ENCODE measurements at places on chromosomes 5 and 9. TPM values are rescaled to one million over a fixed set of nuclear protein-coding genes. Genes with fewer than 3 reads are reported as not detected.
A peak's percentile ranks its signal among the peaks of the same experiment; 100 is the strongest.

DNA sequence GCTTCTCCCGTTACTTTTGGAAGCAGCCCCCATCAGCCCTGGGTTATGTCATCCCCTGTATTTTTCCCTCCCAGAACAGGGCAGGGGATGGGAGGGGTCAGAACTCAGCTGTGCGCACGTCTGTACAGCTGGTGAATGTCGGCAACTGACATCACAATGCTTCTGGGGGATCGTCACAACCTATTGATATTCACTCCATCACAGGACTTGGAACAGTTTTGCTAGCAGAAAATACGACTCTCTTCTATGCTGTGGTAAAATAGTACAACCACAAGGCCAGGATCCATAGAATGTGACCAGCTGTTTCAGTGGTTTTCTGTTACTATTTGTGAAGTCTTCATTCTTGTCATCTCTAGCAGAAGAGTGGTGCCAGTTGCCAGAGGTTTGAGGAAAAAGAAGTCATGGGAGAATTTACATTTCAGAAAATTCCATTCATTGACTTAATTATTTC lies 77.1 kb upstream of the KLF4 start:
- DNase-seq = no peak

DNA sequence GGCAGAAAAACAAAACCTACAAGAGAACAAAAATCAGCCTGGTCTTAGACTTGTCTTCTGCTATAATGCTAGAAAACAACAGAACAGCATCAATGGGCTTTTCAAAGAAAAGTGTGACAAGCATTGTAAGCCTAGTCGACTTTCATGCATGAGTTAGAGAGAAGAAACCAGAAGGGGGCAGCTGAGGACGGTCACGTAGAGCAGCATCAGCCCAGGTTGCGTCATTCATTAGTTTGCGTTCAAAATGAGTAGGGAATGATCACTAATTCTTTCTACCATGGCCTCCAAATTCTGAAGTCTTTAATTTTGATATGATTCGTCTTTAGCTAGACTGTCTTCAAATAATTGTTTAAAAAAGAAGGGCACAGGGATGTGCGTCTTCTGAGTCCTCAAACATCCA lies 4.7 kb upstream of the ISCA1 start:
- DNase-seq = no peak

- DNase-seq = no peak
Observed at GRCh38 chr5:35899800-35900199, 38.6 kb downstream of the CAPSL start.

GRCh38 chr5:98783051-98783649 lies 9.7 kb downstream of the RGMB start:
- no peak for DNase-seq

DNA sequence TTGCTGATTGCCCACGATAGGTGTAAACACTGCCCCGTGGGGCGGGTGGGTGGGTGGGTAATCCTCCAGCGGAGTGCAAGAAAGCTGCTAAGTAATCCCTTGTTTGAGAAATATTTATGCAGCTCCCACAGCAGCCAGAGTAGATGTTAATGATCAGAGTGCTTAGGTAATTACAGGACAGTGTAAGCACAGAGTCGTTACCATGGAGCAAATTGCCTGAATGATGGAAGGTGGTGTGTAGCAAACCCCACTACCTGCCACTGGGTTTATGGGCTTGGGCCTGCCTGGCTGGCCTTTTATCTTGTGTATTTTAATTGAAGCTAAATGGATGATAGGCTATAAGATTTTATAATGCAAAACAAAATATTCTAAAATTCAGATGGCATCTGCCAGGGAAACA lies 110.0 kb downstream of the COL5A1 start:
- no peak for DNase-seq

GRCh38 chr5:150301901-150302300 lies 804 bp downstream of the ARSI start:
- no peak for DNase-seq

GRCh38 chr5:102856389-102856777 lies 101.3 kb downstream of the PAM start:
- DNase-seq = no peak

DNA sequence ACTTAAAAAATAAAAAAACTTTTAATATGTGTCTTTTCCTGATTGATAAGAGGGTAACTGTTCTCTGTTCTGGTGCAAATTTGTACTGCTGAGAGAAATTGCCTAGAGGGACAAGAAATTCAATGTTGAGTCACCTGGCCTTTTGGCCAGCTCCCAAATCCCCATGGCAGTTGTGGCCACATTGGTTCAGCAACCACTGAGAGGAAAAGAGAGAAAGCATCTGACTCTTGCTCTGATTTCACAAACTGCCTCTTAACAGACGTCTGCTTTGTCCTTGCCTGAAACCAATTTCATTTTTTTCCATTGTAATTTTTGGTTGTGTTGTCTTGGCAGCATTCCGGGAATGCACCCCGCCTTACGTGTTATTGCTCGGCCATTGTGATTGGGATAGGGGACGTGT lies 42.4 kb downstream of the NTRK2 start:
- no peak for DNase-seq

DNA sequence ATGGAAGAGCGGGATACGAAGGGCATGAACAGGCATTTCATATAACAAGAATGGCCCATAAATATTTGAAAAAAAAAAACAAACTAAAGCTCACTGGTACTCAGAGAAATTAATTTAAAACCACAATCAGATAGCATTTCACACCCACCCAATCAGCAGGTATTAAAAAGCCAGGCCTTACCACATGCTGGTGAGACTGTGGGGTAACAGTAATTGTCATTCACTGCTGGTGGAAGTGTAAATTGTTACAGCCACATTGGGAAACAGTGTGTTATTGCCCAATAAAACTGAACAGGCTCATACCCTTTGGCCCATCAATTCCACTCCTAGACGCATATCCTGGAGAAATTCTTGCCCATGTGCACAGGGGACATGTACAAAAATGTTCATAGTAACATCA lies 66.0 kb downstream of the PLAC8L1 start:
- no peak for DNase-seq

GRCh38 chr5:149018909-149019443 lies 43.9 kb downstream of the SH3TC2 start:
- DNase-seq = no peak

Gene SLCO4C1
- total RNA-seq = 0.90 TPM

Gene PCA3
- total RNA-seq = not detected

- no peak for DNase-seq
Observed at GRCh38 chr5:39661026-39661779, 236.4 kb upstream of the DAB2 start.

DNA sequence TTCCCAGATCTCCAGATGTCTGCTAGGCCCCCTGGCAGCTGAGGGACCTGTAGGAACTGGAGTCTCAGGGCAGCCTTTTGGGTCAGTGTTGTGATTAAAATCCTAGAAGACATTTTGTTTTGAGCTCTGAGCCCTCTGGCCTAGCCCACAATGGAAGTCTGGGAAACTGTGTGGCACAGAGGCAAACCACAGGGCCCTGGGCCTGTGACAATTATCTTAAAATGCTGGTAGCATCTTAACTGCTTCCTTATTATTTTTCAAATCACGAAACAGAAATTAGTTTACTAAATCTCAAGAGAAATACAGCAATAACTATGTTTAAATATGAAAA lies 125.5 kb downstream of the STARD4 start:
- DNase-seq = no peak

DNA sequence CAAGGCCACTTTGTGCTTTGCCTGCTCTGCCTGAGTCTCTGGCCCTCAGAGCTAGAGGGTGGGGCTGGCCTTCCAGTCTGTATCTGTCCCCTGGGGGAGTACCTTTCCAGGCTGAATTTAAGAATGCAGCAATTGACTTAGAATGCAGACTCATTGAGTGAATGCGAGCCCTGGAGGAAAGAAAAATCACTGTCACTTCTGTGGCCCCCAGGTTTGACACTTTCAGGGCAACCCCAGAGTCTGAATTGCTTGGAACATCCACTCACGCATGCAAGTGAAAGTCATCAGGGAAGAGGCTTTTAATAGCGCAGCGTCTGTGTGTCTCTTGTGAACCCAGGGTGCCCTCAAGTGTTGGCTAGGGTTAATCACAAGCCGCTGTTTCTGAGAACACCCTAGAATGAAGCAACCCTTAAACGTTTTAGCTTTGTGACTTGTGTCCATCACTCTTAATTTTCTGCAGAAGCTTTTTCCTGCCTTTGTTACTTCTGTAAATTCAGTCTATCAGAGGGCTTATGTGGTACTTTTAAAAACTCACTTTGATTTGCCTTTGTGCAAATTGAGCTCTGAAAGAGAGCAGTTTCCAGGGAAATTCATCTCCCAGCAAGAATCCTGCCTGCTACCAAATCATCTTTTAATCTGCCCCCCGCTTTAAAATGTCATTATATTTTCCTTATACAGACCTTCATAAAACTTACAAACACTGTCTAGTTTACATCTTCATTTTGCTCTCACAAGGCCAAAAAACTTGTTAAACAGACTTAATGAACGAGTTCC lies 146.8 kb upstream of the IQGAP2 start:
- peak; percentile 42 for DNase-seq

DNA sequence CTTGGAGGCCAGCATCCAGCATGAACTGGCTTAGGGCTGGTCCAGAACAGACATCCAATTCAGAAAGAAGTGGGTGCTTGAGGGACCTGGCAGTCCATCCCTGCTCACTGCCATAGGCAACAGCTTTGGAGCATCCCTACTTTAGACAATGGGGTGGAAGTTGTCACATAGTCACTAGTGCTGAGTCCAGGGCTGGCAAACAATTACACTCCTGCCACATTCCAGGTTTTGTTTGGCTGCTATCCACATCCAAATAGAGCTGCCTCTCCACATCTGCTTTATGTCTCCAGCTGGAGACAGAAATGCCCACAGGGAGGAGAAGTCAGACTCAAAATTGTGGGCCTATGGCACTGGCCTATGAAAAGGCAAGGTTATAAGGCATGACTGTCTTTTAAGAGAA lies 7.0 kb downstream of the FSTL4 start:
- no peak for DNase-seq

DNA sequence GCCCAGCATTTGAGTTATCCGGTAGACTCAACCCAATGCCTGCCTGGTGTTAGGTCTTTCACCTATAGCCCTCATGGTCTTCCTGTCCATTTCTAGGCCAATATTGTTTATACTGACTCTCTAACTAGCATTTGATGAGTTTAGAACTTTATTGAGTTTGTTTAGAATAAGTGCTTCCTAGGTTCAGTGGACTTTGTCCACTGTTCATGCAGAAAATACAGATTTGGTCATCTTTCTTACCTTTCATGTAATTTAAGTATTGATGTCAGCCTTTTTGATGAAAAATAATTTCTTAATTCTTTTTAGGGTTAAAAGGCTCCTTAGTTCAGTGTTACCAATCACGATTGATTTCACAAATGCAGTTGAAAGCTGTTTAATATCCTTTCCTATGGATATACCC lies 22.0 kb downstream of the CYSTM1 start:
- no peak for DNase-seq

Gene FST
- total RNA-seq = 0.51 TPM

GRCh38 chr5:159971931-159972461 lies 36.9 kb upstream of the TTC1 start:
- no peak for DNase-seq

- no peak for DNase-seq
Observed at GRCh38 chr5:40660751-40661150, 19.0 kb upstream of the PTGER4 start.

GRCh38 chr9:82356871-82357270 lies 368.3 kb downstream of the SPATA31D1 start:
- DNase-seq = no peak

GRCh38 chr9:131018621-131019020 lies 9.6 kb downstream of the LAMC3 start:
- DNase-seq = no peak

DNA sequence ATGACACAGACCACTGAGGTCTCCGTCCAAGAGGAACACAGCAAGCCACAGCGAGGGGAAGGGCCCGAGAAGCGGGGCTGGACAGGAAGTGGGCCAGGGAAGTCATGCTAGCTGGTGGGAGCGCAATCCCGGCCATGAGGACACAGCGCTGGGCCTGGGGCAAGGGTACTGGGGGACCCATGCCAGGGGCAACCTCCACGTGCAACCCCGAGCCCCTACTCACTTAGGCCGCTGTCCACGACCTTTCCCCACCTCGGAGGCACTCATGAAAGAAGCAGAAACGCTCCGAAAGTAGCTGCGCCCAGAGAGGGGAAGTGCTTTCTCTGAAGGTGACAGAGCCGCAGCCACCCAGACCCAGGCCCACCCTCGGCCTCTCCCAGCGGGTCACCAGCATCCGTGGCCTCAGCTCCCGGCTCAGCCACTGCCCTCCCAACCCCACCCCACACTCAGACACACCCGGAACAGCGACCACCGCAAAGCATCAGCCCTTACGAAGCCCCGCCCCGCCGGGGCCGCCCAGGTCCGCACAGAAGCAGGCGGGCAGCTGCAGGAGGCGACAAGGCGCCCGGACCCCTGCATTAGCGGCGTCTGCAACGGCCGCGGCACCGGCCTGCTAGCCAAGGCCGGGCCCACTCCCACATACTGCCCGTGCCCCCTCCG lies 782 bp downstream of the BICD2 start:
- DNase-seq = no peak

Gene C5orf52
- not detected for total RNA-seq

- DNase-seq = no peak
Observed at GRCh38 chr9:96057155-96057554, 181.7 kb downstream of the ERCC6L2 start.

DNA sequence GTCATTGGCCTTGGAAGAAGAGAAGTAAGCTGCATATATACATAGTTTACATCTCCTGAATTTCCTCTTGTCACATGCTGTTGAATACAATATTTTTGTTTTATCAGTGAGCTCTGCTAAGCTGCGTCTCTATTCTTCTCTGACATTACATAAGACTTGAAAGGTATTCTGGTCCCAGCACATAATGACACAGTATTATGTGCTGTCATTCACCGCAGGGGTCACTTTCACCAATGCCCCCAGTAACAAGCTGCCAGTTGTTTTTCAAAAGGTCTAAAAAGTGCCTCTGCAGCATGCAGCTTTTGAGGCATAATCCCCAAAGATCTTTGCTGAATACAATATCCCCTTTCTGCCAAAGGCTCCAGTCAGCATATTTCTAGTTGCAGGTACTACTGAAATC lies 349.0 kb upstream of the FAM174A start:
- DNase-seq = no peak

GRCh38 chr5:138732466-138732865 lies 20.8 kb upstream of the CTNNA1 start:
- DNase-seq = no peak

DNA sequence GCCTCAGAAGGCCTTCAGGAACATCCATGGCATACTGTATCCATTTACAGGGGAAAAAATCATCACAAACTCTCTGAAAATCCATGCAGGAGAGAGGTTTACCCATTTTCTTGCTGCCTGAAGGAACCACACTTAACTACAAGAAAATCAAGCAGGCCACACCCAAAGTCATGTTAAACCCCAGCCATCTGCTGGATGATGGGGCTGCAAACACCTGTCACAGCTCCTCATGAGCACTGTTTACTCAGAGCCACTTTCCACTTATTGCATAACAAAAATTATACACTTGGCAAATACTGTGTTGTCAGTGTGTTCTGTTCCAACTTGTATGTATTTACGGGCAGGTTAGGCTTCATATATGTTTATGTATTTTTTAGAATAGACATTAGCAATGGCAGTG lies 35.8 kb downstream of the PPIC start:
- DNase-seq = no peak

DNA sequence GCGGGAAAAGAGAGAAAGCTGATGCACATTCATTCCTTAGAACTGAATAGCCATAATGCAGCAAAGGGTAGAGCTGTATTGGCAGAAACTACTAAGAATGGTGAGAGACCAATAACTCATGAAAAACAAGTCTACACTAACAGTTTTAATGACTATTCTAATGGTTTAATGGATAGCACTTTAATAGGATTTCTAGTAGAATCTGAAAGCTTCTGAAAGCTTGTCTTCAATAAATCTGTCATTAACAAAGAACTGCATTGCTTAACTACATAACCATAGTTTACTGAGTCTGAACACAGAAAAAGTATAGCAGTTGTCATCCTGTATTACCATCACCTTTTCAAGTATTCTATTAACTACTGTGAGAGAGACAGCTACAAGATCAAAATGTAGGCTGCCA lies 617.8 kb upstream of the DMAC1 start:
- no peak for DNase-seq

Data from Panc1 (cell line).